Sciatic nerve (tissue), 2 donors: ENCODE measurements at places on chromosomes 2 and 18. TPM values are rescaled to one million over a fixed set of nuclear protein-coding genes. Genes with fewer than 3 reads are reported as not detected.

The LYPD6B gene
- not detected for total RNA-seq

The ST6GAL2 gene
- total RNA-seq, result not detected

The CELF4 gene
- total RNA-seq, result 0.45 TPM

The COBLL1 gene
- 119 TPM for total RNA-seq

The GPR45 gene
- total RNA-seq, result not detected

The YES1 gene
- total RNA-seq, result 31.3 TPM
